ENCODE measurements at places on chromosomes 12 and 14.

DNA sequence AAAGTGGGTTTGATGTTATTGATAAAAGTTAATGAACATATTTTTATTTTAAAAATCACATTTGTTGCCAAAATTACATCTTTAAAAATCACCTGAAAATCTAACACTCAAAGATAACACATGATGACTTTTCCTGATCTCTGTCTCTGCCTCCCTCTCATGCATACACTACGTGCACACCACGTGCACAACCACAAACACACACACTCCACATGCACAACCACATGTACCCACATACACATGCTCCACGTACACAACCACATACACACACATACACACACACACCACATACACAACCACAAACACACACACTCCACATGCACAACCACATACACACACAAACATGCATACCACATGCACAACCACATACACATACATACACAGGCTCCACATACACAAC, 61.8 kb upstream of the TMEM132C start:
- DNase-seq = no peak

DNA sequence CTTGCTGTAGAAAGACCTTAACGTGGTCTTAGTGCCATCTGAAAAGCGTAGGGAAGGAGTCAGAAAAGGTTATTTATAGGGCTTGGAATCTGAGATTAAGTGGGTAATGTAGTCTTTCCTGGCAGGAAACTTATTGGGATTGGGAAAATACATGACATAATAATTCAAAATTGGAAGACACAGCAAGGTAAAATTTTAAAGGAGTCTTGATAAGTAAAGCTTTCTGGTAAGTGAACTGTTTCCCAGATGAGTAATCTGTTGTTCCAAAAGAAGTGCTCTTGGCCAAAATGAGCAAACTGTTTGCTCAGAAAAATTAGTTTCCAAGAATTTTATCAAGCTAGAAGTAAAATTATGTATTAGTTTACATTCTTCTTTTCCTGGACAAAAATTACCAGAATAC, 149.3 kb upstream of the TMTC2 start:
- DNase-seq = no peak

DNA sequence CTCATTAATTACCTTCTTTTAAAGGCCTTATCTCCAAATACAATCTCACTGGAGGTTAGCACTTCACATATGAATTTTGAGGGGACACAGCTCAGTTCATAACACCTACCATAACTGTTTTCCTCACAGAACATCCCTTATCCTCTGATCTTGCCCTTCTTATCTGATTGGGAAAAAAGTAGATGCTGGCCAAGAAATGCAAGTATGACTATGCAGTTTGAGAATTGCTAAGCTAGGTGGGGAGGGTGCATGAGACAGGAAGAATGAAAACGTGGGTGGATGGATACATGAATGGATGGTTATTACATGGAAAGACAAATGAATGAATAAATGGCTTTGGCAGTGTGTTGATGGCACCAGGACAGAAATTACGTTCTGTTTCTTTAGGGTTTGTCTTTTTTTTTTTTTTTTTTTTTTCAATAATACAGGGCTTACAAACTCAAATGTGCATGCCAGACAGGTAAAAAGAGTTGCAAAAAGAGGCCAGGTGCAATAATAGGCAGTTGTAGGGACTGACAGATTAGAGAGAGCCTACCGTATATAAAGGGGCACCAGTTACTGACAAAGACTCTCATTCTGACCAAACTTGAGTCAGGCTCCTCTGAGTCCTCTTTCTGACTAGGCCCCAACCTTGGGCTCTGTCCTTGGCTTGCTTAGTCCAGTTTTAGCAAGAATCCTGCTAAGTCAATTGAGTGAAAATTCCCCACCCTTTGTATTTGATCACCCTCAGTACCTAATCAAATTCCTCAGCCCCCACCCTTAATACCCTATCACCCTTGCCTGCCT, 304.9 kb downstream of the ZFP36L1 start:
- DNase-seq = peak; percentile 73

- DNase-seq = no peak
Measured at GRCh38 chr12:81465876-81466275, 293.3 kb downstream of the PPFIA2 start.

GRCh38 chr12:105600911-105601545, 270.5 kb downstream of the C12orf75 start:
- peak; percentile 77 for DNase-seq

GRCh38 chr12:52918351-52918750, 13.5 kb upstream of the KRT8 start:
- DNase-seq = no peak

- no peak for DNase-seq
Measured at GRCh38 chr14:105554523-105554922, 28.1 kb downstream of the TMEM121 start.

DNA sequence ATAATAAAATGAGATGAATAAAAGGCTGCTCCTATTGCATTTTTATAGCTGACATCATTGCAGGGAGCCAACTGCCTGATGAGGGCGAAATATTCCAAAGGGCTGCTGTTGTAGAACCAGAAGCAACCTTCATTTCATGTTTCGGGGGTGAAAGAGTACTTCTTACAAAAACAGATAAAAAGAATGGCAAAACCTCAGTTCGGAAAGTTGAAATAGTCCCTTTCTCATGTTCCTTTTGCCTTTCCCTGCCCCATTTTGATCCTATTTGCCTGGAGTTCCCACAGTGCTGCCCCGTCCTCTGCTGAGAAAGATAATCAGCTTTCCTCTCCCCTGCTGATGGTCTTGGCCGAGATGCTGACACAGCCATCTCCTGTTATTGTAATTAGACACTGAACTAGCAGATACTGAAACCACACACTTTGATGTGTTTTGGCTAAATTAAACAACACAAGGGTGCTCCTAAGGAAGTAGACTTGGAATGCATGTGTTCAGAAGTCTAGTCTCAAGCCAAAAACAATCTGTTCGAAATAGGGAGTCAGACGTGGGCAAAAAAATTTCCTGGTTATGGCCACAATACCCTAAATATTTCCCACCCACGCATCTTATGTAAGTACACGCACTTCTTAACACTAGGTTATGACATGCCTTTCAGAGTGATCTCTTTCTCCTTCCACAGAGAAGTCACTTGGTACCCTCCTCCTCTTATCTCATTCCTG, 117.2 kb downstream of the PPM1H start:
- DNase-seq = peak; percentile 27

DNA sequence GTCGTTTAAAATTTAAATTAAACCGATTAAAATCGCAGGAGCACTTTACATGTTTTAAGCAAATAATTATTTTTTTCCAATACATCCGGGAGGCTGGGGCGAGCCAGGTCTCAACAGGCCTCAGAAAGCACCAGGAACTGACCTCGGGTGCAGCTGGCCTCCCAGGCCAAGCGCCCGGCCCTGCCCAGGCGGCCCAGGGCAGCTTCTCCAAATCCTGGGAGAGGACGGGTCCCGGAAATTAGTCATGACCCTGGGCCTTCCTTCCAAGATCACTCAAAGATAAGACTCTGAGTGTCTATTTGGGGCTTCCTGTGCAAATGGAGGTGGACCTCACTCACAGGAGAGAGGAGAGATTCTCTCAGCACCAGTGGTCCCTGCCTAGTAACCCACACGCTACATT, 177.1 kb downstream of the BCL11B start:
- DNase-seq = no peak

- DNase-seq = peak; percentile 10
Measured at GRCh38 chr14:75090353-75090752, 20.9 kb downstream of the ZC2HC1C start.

DNA sequence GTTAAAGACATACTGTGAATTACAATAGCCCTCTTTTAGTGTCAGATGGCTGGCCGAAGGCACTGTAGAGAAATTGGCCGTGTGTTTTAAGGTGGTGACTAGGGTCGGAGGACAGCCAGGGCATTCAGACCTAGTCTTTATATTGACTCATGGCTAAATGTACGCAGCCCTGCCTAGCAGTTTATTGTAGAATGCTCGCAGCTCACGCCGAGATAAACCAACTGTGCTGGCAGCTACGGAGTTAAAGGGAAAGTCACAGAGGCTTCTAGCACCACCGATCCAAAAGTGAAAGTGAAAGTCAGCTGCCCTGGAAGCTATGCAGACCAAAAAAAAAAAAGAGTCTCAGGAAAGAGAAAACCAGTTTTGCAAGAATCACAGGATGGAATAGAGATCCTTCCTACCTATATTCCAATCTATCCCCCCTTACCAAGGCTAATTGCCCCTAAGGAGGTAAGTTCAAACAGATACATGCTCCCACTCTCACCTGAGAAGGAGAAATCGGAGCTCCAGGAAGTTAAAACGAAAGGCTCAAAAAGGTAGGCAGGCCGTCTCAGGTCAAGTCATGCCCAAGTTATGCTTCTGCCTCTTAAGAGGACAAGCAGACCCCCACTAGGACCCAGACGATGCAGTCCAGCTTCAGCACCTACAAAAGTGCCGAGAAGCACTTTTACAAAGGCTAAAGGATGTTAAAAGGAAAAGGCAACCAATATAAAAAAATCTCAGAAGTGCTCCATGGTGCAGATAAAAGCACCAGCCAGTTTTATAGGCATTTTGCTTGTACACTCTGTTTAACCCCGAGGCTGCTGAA, 24.8 kb downstream of the KLRK1 start:
- peak; percentile 83 for DNase-seq

GRCh38 chr12:132690112-132690511, 2.7 kb downstream of the PXMP2 start:
- no peak for DNase-seq

DNA sequence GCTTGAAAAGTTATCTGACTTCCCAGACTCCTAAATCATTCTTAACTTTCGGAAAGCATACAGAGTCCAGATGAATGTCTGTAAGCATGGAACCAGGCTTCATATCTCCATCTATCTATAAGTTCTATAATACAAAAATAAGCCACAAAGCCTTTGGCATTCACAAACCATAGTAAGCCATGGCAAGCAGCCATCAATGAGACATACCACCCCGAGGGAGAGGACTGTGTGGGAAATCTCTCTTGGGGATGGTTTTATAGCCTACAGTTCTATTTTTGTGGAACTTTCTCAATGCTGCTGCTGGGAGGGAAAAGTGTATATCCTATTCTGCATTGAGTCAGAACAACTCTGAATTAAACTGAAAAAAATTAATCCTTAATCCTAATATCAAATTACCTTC, 20.4 kb downstream of the EGLN3 start:
- peak; percentile 24 for DNase-seq

DNA sequence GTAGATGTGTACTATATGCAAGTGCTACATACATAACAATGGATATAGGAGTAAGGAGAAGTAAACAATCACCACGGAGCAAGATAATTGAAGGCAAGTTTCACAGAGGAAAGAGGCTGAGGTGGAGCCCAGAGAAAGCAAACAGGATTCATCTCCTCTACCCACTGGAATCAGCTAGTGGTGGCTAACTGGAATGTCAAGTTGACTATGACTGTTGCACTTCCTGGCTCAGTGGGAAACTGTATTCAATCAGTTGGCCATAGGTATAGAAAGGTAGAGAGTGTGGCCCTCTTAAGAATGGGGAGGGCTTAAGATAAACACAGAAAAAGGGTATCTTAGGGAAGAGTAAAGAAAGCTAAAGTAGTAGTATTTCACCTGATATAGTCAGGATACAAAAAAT, 62.4 kb downstream of the MAP4K5 start:
- no peak for DNase-seq

DNA sequence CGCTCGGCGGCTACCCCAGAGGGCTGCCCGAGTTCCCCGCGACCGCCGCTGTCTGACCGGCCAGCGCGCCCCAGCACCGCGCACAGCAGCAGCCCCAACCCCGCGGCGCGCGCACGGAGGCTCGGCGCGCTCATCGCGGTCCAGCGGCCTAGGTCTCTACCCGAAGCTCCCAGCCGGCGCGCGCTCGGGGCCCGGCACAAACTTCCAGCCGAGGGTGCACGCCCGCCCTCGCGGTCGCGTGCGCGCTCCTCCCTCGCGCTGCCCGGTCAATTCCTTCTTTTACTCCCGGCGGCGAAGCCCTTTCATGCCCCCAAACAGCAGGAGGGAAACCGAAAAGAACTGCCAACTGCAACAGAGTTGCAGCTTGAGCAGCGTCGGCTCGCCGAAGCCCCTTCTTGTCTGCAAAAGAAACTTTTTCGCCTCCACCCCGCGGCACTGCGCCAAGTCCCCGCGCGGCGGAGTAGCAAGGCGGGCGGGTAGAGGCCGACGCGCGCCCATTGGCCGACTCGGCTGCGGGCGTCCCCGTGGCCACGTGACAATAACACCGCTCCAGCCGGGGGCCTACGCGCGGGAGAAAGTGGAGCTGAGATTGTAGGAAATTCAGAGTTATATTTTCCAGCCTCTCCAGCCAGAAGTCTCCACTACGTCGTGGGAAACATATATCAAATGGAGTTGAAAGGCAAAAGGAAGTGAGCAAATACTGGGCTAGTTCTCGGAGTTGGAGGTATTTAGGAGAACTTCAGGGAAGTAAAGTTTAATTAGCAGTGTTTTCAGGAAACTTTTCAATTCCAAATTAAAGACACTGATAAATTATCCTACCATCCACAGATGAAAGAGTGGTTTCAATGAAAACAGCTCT, at the start of gene LRIG3:
Gene LRIG3 (minus strand): TSS at position 403 of the 859 bp plus-strand sequence. CDS start 269 bp downstream, at position 134.
- DNase-seq = peak; percentile 94

DNA sequence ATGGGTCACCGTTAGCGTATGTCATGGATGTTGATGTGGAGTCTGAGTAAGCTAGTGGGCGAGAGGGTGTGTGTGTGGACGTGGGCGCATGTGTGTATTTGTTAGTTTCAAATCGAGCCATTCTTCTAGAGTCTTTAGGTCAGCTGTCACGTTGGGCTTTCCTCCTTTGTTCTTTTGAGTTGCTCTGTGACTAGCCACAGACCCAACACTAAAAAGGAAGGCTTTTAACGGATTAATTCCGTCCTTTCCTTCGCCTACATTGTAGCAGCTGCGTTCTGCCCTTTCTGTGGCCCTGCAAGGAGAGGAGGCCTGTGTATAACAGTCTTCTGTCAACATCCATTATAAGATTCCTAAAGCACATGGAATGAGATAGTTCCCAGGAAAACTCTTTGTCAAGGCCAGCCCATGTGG, 117.2 kb upstream of the DNM1L start:
- DNase-seq = no peak

DNA sequence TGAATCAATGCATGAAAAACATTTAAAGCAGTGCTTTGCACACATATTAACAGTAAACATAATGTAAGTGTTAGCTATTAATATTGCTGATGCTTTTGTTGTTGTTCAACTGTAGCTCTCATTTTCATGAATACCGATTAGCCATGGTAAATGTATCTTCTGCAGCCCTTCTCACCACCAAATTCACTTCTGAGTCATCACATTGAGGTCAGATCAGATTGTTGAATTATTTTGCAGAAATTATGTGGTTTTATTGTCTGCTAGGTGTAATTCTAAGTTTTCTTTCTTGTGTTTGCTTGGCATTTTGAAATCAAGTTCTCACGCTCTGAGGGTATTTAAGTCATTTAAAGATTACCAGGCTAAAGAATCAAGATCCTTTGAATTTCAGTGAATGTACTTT, 74.6 kb downstream of the AKAP6 start:
- peak; percentile 61 for DNase-seq
